ENCODE measurements at places on chromosomes 5 and 9. TPM values are rescaled to one million over a fixed set of nuclear protein-coding genes. Genes with fewer than 3 reads are reported as not detected.

- DNase-seq, result no peak
Measured at GRCh38 chr9:76444322-76444929, 14.6 kb upstream of the GCNT1 start.

DNA sequence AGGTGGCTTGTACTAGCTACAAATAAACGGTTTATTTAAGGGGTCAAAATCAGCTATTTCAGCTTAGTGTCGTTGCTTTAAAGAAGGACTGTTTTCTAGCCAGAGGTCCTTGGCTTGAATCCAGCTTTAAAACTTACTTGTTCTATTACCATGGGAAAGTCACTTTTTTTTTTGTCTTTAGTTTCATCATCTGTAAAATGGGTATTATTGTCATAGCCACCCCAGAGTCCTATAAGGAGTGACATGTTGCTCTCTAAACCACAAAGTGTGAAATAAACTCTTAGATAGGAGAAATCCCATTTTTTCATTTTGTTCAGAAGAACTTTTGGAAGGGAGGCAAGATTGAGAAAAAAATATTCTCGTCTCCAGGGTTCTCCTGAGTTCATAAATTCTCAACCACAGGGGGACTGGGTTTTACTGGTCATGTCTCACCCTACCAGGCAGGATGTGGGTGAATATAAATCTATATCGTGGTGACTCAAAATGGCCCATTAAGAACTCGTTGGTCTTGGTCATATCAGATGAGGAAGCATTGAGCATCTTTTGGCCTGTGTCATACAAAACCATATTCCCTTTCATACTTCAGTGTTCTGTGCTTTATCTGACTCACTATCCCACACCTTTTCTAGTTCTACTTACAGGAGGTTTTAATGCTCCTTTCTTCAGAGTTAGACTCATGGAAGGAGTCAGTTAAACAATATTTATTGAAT lies 202.7 kb upstream of the NR3C1 start:
- no peak for DNase-seq

DNA sequence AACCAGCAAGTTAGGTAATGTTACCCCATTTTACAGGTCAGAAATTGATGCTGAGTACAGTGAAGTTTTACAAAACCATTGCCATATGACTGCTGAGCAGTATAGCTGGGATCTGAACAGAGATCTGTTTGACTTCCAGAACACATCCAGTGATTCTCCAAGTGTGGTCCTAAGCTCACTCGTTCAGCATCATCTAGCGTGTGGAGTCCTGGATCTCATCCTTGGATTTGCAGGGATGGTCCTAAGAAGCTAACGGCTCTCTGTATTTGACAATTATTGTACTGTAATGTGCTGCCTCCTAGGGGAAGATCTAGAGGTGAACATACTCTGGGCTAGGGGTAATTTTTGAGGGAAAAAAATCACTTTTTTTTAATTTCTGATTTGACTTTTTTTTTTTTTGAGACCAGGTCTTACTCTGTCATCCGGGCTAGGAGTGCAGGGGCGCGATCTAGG lies 1.4 kb downstream of the SLC26A2 start:
- peak; percentile 82 for DNase-seq

DNA sequence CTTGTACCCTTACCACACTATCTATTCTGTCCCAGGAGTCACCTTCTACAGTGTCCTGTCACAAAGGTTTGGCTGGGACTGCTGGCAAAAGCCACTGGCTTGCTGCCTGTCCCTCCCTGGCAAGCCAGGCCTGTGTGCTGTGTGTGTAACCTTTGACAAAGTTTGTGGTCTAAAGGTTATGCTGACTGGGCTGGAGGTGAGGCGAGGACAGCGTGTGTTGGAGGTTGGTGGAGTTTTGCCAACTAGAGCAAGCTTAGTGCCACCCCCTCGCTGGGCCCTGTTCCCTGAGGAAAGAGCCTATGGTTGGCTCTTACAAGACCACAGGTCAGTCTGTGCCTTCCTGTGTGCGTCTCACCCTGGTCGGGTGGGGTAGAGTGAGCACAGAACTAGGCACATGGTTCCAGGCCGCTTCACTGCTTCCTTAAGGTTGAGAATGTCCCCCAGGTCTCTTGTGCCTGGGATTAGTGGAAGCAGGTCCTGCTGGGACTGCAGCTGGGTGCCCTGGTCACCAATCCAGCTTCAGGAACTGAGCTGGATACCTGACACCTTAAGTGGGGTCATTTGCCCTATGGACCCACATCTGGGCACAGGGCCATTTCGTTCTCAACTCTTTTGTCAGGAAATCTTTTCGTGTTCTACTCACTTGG lies 152.2 kb downstream of the GADD45G start:
- peak; percentile 25 for DNase-seq

DNA sequence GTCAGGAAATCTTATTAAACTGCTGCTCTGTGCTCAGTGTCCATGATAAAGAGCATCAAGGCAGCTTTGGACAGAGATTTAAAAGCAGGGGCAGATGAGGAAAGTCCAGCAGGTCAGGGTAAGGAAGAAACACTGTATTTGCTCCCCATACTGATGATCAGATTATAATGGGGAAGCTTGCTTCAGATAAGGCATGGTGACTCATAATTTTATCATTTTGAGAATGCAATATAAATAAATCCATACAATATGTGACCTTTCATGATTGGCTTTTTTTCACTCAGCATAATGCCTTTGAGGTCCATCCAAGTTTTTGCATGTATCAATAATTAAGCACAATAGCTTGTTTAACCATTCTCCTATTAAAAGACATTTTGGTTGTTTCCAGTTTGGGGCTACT lies 48.1 kb upstream of the LHFPL2 start:
- no peak for DNase-seq

GRCh38 chr9:104075801-104076753 lies 18.0 kb upstream of the SMC2 start:
- DNase-seq, result peak; percentile 75

- peak; percentile 74 for DNase-seq
Measured at GRCh38 chr5:98796197-98796972, 22.9 kb downstream of the RGMB start.

GRCh38 chr5:133405275-133406034 lies 206.9 kb downstream of the FSTL4 start:
- DNase-seq, result no peak

DNA sequence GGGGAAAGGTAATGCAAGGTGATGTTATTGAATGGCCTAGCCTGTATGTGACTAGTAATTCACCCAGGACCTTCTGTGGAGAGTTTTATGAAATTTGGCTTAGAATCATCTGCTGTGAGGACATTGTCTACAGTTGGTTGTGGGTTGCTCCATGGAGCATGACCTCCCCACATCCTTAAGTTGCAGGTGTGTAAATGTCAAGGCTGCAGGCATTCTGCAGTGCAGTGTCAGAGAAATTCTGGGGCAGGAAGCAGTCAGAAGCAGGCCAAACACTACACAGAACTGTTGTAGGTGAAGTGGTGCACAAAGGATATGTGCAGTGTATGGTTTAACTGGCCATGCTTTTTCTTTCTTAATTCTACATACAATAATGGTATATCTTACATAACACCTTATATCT lies 588.3 kb downstream of the EBF1 start:
- no peak for DNase-seq

DNA sequence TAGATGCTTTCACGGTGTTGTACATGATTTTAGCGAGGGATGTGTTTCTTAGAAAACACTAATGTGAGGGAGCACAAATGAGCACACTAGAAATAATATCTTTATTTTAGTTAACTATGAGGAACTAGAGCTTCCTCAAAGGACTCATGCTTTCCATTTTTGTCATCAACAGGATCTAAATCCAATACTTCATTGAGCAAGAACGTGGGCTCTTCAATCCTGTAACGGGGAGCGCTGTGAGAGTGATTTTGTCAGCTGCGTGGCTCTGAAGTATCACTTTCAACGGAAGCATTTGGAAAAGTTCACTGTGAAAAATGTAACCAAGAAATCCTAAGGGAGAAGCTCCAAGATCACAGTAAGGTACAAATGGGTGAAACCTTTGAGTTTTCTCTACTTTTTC lies 93.2 kb downstream of the LIX1 start:
- no peak for DNase-seq

TTC23L gene
- total RNA-seq, result 0.69 TPM

DNA sequence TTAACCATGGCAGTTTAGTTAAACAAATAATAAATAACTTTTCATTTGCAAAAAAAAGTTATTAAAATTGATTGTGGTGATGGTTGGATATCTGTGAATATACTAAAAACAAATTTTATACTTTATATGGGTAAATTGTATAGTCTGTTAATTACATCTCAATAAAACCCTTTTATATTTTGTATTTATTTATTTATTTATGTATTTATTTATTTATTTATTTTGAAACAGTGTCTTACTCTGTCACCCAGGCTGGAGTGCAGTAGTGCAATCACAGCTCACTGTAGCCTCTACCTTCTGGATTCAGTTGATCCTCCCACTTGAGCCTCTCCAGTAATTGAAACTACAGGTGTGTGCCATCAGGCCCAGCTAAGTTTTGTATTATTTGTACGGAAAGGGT lies 52.4 kb downstream of the OTP start:
- no peak for DNase-seq

GRCh38 chr9:114060711-114061110 lies 17.4 kb downstream of the AMBP start:
- no peak for DNase-seq

DNA sequence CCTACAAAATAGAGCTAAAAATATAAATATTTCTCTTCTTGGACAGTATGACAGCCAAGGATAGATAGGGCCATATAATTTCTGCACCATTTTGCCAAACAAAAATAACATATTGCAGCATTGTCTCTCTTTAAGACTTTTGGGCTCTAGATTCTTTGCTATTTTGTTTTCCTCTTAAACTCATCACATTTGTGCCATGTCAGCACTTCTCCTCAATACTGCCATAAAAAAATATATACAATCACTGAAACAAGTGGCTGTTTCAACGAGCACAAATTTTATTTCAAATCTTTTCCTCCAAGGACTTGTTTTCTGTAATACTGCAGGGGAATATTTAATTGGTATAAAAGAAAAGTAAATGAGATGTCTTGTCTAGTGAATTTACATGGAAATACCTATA lies 1570.0 kb upstream of the NUDT12 start:
- no peak for DNase-seq

DNA sequence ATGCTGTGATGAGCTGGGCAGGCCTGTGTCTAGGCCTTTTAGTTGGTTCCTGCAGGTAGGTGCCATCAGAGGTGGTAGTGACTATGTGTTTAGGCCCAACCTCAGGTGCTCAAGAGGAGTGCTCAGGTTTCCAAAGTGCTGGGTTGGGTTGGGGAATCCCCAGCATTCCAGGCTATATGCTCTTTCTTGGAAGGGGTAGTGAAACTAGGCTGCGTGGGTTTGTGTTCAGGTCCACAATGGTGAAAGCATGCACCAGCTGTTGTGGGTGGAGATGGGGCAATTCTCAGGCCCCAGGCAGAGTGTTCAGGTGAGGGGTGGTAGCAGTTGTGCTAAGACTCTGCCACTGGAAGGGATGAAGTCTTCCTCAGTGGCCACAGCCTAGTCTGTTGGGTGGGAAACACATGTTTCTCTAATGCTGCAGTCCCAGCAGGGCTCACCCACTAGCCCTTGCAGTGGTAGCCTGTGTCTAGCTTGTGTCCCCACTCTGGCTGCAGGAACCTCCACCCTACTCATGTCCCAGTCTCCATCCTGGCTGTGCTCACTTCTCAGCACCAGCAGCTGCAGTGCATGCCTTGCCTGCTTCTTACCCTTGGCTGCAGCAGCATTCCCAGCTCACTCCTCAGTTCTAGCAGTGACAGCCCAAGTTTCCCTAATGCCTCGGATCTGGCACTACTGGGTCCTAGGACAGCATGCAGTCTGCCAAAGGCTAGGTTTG lies 78.9 kb downstream of the FAM170A start:
- no peak for DNase-seq

DNA sequence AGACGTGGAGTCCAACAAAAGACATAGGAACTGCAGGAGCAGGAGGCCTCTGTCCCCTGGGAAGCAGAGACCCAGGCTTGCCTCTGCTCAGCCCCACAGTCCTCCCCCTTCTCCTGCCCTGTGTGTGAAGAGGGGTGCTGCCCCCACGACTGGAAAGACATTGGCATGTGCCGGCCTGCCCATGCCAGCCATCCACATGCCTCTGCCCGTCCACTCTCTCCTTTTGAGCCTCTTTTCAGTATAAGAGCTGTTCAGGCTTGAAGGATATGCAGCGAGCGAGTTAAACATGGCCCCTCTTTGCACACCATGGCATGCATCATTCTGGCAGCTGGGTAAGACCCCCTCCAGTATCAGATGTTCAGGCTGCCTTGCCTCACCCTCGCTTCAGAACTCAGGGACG lies 159.7 kb upstream of the OTULINL start:
- DNase-seq, result no peak

Data from MCF 10A (cell line).